ENCODE measurements at places on chromosomes 1 and 21.

GRCh38 chr1:222090103-222090502, 348.2 kb upstream of the DUSP10 start:
- DNase-seq, result no peak
- no peaks in the 10 kb centered on the region for H3K36me3 ChIP-seq
- no peak overlapping the region for H3K4me3 ChIP-seq
- H3K27ac ChIP-seq, result no peak overlapping the region

- H3K4me3 ChIP-seq, result no peak overlapping the region
- peaks cover 6% of the 10 kb centered on the region for H3K4me1 ChIP-seq
- DNase-seq, result no peak
- no peak overlapping the region for H3K27ac ChIP-seq
These were observed 197.0 kb upstream of the UBE2U start for GRCh38 chr1:64006276-64007051.

GRCh38 chr1:36297062-36297461, 9.1 kb upstream of the SH3D21 start:
- no peak overlapping the region for H3K4me3 ChIP-seq
- H3K27ac ChIP-seq, result no peak overlapping the region
- DNase-seq, result no peak
- no peaks in the 10 kb centered on the region for H3K27me3 ChIP-seq
- peaks cover 99% of the 10 kb centered on the region for H3K36me3 ChIP-seq
- peaks cover 8% of the 10 kb centered on the region for H3K4me1 ChIP-seq

DNA sequence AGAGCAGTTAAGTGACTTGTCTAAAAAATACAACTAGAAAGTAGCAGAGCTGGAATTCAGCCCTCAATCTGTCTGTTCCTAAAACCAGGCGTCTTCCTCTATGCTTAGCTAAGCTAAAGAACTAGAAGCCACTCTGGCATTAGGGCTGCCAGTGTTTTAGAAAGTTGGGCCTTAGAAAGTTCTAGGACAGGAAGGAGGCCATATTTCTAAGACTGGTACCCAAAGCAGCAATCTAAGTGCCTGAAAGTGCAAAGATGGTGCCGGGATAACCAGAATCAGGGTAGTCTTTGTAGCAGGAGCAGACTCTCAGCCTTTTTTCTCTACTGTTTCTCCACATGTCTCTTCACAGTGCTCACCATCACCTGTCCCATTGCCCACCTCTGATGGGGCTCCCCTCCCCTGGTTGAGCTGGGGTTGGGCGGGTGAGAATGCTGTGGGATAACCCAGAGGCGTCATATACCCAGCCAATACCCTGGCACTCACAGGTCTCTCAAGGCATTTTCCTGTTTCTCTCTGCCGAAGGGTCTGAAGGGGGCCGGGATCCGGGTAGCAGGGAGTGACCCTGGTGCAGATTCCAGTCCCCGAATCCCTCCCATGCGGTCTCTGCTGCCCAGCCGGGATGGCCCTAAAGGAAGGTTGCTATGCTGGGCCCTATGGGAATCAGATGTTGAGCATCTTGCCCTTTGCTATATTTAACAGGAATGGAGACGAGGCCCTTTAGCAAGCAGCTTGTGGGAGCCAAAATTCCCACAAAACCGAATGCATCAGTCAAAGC, 1.1 kb upstream of the RCSD1 start:
- DNase-seq, result no peak
- peak overlapping the region; percentile 95 for H3K27ac ChIP-seq
- H3K4me1 ChIP-seq, result peaks cover 41% of the 10 kb centered on the region

DNA sequence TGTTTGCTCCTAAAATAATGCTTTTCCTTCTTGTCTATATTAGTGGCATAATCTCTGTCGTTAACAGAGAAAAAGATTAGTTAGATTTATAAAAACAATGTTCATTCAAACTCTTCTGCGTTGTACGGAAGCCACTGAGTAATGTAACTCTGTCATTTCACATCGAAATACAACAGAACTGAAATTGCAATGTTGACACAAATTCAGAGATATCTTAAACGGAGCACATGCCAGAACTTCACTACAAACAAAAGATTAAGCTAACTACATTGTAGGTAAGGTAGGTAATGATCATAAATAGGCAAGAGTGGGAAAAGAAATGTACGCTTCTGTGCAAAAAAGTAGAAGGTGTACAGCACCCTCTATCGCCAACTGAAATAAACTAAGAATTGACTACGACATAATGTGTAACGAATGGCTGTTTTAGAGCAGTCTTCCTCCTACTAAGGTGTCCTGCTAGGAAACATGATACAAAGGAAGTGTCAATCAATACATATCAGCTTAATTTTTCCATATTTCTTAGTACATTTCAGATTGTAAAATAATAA, 56.6 kb downstream of the PCNX2 start:
- no peaks in the 10 kb centered on the region for H3K27me3 ChIP-seq
- H3K27ac ChIP-seq, result no peak overlapping the region
- H3K36me3 ChIP-seq, result no peaks in the 10 kb centered on the region
- H3K4me1 ChIP-seq, result peaks cover 16% of the 10 kb centered on the region
- DNase-seq, result no peak
- no peak overlapping the region for H3K4me3 ChIP-seq

DNA sequence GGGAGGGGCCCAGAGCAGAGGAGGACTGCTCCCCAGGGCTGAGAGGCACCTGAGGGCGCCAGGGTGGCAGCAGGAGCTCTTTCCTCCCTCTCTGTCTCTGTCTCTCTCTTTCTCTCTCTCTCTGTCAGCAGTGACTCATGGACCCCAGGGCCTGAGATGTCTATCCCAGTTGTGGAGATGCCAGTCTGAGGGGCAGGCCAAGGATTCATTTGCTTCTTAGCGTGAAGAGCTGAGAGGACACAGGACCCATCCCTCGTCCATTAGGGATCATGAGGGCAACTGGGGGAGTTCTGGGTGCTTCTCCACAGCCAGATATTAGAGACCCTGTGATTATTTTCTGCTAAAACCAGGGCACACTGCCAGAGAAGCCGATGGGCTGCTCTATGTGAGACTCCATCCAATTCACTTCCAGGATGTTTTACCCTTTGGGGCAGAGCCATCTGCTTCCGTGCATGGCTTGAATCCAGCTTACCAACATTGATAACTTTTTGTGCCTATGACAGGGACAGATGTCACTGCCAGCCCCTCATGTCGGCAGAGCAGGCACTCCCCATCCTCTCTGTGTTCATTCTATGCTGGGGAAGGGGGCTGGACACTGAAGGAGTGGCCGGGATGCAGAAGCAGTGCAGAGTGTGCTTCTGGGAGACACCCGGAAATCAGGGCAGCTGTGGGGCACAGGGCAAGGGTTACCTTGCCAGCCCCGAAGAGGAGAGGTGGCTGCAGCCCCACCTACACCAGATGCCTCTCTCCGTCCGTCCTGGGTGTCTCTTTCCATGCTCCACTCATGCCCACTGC, 4.1 kb upstream of the PCBP3 start:
- no peak for DNase-seq
- no peaks in the 10 kb centered on the region for H3K4me1 ChIP-seq
- no peaks in the 10 kb centered on the region for H3K36me3 ChIP-seq
- peaks cover 2% of the 10 kb centered on the region for H3K27me3 ChIP-seq
- no peak overlapping the region for H3K27ac ChIP-seq

GRCh38 chr1:240090014-240090413, 1.7 kb upstream of the FMN2 start:
- H3K27ac ChIP-seq, result no peak overlapping the region
- peaks cover 12% of the 10 kb centered on the region for H3K27me3 ChIP-seq
- H3K4me1 ChIP-seq, result peaks cover 6% of the 10 kb centered on the region

DNA sequence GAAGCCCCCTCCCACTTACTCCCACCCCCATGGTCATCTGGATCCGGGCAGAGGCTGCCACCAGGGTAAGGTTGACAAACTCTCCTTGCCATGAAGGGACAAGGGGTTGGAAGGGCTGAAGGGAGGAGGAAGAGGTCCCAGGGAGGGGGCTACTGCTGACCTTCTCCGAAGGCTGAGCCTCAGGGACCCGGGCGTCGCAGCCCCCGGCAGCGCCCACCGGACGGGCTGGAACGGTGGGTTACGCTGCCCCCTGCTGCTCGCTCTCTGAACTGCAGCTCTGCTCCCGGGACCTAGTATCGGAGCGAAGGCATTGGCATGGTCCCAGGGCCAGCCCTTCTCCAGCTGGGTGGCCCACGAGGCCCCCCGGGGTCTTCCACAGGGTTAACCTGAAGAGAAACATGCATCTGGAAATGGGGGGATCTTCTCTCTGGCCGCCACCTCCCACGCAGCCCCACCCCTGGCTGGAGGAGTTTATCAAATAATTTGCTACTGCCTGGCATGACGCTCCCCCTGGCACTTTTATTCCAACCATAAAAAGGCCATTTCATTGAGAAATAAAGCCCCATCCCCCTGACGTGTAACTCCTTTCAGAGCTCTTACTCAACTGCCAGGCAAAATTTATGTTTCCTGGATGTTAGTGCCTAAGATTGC, 70.4 kb upstream of the TARDBP start:
- DNase-seq, result no peak
- no peaks in the 10 kb centered on the region for H3K27me3 ChIP-seq
- no peak overlapping the region for H3K27ac ChIP-seq
- peaks cover 15% of the 10 kb centered on the region for H3K4me1 ChIP-seq
- H3K36me3 ChIP-seq, result no peaks in the 10 kb centered on the region

GRCh38 chr1:226737819-226738420, 1.2 kb downstream of the ITPKB start:
- H3K27ac ChIP-seq, result peak overlapping the region; percentile 93
- peaks cover 10% of the 10 kb centered on the region for H3K36me3 ChIP-seq
- no peaks in the 10 kb centered on the region for H3K27me3 ChIP-seq
- H3K4me3 ChIP-seq, result peak overlapping the region; percentile 79
- peaks cover 24% of the 10 kb centered on the region for H3K4me1 ChIP-seq

DNA sequence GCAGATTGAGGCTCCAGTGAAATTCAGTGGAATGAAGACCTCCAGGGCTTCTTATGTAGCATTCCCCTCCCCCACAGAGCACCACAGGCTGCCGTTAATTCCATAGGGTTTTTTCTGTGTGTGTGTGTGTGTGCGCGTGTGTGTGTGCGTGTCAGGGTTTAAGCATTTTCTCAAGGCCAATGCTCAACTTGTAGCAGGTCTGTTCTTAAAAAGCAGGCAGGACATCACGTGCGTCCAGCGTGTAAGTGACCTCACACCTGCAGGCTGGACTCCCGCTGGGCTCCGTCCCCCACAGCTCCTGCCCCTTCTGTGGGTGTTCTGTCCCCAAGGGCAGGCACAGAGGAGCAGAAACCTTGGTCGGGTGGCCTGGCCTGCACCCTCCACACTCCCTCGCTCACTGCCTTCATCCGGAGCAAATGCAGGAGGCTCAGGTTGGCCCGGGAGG, 5.3 kb downstream of the PRDM16 start:
- no peak overlapping the region for H3K27ac ChIP-seq
- peaks cover 12% of the 10 kb centered on the region for H3K4me1 ChIP-seq
- no peak overlapping the region for H3K4me3 ChIP-seq
- DNase-seq, result no peak
- no peaks in the 10 kb centered on the region for H3K36me3 ChIP-seq
- no peaks in the 10 kb centered on the region for H3K27me3 ChIP-seq

DNA sequence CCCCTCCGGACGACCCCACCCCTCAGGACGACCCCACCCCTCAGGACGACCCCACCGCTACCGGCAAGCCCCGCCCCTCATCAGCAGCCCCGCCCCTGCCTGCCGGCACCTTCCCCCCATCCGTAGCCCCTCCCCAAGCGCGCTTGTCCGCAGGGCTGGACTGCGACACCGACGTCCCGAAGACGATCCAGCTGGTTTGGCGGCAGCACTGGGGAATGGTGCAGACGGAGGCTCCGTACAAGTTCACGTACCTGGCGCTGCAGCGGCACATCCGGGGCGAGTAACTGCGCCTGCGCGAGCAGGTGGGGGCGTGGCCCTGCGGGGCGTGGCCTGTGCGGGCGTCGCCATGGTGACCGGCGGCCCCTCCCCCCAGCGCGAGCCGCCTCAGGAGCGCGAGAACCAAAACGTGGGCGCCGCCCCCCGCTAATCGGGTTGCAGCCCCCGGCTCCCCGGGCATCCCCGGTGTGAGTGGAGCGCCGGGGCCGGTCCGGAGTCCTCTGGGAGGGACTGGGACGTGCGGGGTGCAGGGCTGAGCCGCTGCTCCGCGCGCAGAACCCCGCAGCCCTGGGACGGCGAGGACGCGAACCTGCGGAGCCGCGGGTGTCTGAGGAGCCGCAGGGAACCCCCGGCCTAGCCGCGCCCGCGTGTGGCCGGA, 4.9 kb downstream of the RNF223 start:
- peaks cover 89% of the 10 kb centered on the region for H3K27me3 ChIP-seq
- H3K36me3 ChIP-seq, result no peaks in the 10 kb centered on the region
- peaks cover 23% of the 10 kb centered on the region for H3K4me1 ChIP-seq
- H3K4me3 ChIP-seq, result peak overlapping the region; percentile 47

DNA sequence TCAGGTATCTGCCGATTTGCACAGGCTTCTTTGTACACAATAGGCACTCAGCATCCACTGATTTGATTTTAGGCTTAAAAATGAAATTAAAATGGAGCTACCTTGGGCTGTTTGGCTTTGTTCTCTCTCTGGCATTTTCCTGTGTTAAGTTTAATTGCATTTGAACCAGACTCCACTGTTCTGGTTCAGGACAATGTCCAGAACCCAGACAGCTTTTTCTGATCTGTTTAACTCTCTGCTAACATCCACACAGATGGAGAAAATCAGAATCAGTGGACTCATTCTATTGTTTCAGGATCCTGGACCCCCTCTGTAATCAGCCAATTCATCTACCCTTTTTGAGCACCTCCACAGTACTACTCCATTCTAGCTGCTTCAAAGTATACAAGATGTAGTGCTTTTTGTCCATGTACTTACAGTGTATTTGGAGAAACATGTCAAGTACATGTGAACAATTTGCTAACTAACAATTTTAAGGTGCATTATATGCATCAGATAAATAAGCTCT, 248.1 kb downstream of the PTBP2 start:
- peaks cover 4% of the 10 kb centered on the region for H3K4me1 ChIP-seq
- DNase-seq, result no peak
- H3K27me3 ChIP-seq, result no peaks in the 10 kb centered on the region
- H3K36me3 ChIP-seq, result no peaks in the 10 kb centered on the region

GRCh38 chr1:61579802-61580201, 145.1 kb downstream of the TM2D1 start:
- no peaks in the 10 kb centered on the region for H3K36me3 ChIP-seq
- no peaks in the 10 kb centered on the region for H3K27me3 ChIP-seq
- H3K4me3 ChIP-seq, result no peak overlapping the region
- DNase-seq, result no peak
- H3K27ac ChIP-seq, result no peak overlapping the region

DNA sequence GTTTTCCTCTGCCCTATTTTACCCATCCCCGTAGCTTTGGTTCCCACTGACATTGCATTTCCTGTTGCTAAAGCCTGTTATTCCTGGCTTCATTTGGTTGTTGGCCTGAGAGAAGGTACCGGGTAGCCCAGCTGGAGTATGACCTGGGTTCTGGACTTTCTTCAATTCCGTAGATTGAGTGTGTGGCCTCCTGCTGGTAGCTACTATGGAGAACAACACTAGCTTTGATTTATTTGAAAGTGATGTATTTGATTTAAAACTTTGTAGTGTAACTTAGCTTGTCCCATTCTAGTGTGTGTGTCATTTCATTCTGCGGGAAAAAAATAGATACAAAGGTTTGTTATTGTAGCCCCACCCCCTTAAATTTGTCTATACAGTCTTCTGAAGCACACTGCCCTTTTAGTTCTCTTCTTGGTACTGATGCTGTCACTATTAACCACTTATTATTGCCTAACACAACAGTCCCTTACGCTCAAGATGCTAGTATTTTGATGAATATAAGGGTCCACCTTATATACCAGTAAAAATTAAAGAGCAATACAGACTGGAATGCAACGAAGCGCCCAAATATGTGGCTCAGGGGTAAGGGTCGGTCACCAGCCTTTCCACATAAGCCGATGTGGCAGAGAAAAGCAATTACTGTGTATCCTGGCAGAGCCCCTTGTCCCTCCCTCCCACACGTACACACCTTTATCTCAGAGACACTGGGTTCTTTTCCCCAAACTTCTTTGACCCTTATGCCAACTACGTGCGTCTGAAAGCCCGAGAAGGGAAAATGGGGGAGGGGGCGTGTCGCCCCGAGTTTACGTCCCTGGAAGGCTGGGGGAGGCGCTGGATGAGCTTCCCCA, 643 bp upstream of the MOV10 start:
- peak overlapping the region; percentile 95 for H3K4me3 ChIP-seq
- no peaks in the 10 kb centered on the region for H3K27me3 ChIP-seq
- H3K36me3 ChIP-seq, result peaks cover 8% of the 10 kb centered on the region
- peaks cover 53% of the 10 kb centered on the region for H3K4me1 ChIP-seq
